ENCODE measurements at places on chromosomes 2 and 18.

DNA sequence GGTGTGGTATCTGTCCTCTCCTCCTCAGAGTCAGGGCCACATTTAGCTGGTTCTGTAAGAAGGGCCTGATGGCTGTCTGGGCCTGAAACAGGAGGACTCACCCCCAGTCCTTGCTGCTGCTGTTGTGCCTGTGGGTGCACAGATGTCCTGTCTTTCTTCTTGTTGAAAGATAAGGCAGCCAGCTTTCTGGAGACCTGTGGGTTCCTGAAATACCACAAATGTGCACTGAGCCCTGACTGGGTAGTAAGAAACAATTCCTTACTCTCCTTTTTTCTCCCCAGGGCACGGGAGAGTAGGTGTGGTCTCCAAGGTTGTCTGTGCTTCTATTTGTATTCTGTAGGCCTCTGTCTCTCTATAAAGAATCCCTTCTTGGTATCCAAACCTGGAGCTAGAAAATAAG, 96.2 kb upstream of the DLX2 start:
- no peak for DNase-seq

DNA sequence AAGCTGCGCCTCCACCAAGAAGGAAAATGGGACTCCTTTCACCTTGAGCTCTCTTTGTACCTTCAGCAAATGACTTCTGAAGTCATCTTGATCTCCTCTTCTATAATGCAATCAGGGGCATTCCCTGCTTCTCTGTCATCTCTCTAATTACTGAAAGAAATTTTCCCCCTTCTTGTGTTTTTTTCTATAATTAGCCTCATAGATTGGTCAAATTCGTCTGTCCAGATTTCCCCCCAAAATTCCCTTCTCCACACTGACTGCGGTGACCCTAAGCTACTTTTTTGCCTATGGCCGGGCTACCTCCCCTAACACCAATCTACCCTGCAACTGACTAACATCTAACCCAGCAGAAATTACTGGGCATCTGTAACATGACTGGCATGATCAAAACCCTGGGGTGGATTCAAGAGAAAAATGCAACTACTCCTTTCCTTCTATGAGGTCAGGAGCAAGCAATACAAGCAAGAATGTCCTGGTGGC, 168.6 kb downstream of the BCL2 start:
- DNase-seq: no peak

DNA sequence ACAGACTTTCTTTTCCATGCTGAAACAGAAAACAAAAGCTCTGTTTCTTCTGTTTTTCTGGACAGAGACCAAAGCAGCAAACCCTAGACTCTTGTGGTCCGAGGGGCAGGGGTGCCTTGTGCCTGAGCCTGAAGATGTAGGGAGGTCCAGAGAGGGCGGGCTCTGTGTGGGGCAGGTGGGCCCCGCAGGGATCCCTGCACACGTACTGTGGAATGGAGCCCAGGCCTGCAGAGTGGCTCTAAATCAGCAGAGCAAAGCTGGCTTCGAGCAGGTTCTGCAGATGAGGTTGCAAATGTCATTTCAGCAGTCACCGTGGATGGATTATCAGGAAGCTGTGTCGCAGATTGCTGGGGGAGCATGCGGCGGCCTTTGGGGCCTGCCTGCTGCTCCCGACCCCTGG, 438.6 kb downstream of the RNF144A start:
- DNase-seq: no peak

DNA sequence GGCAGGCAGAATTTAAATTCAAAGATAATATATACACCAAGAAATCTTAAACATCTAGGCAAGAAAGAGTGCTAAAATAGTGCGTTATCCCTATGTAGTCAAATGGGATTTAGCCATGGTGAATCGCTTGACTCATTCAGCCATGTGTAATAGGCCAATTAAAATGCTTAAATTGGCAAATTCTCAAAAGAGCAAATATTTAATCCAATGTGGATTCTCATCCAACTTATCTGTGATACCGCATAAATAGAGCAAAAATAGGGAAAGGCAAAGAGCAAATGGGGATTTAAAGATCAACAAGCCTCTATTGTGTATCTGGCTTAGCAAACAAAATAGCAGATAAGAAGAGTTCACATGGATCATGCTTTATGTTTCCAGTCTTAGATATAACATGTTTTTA, 123.2 kb upstream of the RPRM start:
- no peak for DNase-seq

DNA sequence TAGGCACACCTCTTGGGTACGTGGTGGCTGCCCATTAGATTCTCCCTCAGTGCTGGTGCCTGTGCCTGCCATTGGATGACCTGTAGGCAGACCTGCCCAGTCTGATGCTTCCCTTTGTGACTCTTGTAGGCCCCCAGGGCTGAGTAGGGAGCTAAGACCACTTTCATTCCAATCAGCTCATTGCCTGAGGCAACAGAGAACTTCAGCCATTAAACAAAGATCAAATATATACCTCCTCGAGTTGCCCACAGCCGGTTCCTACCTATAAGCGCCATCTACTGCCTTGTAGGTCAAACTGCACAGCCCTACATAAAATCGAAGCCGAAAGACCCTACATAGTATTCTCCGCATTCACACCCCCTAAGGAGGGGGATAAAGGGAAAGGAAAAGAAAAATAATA, 184.6 kb downstream of the ETAA1 start:
- no peak for DNase-seq

DNA sequence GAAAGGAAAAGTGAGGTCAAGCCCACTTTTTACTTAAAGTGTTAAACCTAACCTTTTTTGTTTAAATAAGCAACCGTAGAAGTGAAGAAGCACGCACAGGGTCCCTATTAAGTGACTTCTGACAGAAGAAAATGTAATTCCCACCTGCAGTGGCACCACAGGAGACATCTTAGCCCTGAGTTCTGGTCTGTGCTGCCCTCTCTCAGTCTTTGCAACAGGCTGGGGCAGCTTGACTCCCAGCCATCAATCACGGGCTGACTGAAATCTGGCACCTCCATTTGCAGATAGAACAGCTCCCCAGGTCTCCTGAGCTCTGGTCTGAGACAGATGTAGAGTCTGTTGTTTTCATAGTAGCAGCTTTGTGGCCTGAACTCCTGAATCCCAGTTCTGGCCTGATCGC, 170.0 kb downstream of the LTBP1 start:
- no peak for DNase-seq

DNA sequence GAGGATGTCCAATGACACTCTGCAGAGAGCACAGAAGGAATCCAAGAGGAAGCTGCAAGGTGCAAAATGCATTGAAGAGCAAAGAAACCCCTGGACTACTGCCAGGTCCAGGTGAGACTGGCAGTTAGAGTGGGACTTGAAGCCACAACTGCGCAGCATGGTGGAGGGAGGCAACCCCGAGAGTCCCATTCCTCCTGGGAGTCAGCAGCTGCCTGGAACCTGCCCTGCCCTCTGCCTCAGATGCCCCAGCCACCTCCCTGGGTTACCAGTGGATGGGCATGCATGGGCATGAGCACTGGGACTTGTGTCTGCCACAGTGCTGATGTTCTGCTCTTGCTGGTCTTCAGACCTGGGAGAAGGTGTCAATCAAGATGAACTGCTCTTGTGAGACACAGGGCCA, 43.2 kb downstream of the ANKMY1 start:
- DNase-seq: no peak

DNA sequence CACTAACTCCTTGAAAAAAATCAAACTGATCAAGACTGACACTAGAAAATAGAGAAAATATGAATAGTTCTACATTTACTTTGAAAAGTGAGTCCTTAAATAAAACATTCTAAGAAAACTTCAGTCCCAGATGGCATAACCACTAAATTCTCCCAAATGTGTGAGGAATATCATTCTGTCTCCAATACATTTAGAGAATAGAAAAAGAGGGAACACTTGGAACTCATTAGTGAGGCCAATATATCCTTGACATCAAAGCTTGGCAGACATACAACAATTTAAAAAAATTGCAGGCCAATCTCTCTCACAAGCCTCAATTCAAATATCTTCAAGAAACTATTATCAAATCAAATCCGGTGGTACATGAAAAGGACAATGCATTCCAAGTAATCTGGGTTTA, 79.3 kb upstream of the TMEM247 start:
- DNase-seq: no peak

DNA sequence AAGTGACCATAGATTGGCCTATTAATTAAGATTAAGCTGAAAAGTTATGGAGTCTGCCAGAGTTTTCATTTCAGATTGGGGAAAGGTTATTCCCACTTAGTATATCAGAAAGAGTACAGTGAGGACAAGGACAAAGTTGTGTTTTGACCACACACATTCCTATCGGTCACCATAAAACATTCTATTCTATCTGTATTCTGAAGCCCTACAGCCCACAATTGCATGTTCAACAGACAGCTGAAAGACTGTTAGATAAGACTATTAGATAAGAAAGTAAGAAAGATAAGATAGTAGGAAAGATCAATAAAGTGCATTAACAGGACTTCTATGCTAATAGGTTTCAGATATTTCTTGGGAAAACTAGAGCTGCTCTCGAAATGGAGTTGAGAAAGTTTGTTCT, 26.7 kb upstream of the ACYP2 start:
- no peak for DNase-seq

GRCh38 chr2:67289271-67289670, 107.9 kb upstream of the ETAA1 start:
- no peak for DNase-seq

- no peak for DNase-seq
Observed at GRCh38 chr2:234496835-234497593, at the start of gene ARL4C. Gene ARL4C (minus strand): TSS chr2:234497081. CDS start chr2:234496586, 495 bp downstream.

GRCh38 chr2:118529908-118530599, 317.4 kb downstream of the EN1 start:
- DNase-seq: no peak

DNA sequence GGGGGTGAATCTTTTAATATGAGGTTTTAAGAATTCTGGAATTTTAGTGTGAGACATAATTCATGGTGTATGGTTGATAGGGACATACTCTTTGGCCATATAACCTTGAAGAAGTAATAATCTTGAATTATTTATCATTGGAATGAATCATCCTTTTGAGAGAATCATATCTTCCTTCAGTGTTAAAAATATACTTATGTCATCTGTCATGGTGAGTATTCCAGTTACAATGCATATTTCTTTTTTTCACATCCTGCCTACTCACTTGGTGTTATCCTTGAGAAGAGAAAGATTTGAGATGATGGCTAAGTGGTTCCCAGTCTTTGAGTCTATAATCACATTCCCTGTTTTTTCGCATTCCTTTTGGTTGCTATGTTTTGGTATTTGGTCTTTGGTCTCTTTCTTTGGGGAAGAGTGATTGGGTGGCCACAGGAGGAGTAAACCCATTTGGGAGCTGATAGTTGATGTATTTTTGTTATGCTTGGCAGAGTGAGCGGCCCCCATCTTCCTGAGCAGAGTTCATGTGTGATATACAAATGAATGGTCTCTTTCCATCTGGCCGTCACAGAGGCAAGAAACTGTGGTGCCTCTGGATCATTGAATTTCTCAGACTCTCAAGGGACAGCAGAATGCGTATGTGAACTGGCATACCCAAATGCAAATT, 21.6 kb downstream of the ASAP2 start:
- DNase-seq: no peak

- DNase-seq: no peak
Observed at GRCh38 chr2:239153806-239154591, 246.8 kb downstream of the HDAC4 start.

DNA sequence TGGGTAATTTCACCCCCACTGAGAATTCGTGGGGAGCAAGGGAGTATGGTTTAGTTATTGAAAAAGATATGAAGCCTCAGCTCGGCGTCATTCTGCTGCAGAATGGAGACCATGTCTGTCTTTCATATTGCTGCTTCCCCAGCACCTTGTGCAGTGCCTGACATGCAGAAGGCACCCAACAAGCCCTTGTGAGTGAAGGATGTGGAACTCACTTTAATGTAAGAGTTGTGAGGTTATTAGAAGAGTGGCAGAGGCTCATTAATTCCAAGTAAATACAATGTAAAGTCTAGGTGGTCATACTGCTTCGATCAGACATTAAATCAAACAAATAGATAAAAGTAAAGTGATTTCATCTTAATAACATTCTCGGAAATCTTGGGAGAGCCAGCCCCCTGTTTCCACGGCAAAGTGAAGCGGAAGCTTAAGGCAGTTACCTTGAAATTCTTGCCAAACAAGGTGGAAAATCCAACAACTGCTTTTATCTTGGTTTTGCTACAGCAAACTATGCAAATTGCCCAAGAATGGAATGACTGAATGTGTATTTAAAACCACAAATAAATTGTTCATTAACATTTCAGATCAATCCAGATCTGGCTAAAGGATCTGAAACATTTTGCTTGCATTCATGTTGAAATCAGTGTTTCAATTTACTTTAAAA, 9.6 kb downstream of the CFAP221 start:
- DNase-seq: no peak

DNA sequence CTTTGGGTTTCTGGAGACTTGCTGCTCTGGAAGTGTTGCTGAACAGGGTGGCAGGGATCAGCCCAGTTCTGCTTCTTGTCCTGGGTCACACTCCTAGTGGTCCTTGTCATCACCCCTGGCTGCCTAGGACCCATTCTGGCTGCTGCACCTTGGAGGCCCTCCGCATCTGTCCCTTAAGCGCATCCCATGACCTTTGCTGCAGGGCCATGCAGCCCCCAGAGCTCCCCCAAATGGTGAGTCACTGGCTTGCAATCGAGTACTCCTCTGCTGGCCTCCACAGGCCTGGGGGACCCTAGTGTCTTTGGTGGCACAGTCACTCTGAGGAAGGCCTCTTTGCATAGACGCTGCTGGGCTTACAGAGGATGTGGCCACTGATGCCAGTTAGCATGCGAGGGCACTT, 188.5 kb downstream of the ASB1 start:
- no peak for DNase-seq

DNA sequence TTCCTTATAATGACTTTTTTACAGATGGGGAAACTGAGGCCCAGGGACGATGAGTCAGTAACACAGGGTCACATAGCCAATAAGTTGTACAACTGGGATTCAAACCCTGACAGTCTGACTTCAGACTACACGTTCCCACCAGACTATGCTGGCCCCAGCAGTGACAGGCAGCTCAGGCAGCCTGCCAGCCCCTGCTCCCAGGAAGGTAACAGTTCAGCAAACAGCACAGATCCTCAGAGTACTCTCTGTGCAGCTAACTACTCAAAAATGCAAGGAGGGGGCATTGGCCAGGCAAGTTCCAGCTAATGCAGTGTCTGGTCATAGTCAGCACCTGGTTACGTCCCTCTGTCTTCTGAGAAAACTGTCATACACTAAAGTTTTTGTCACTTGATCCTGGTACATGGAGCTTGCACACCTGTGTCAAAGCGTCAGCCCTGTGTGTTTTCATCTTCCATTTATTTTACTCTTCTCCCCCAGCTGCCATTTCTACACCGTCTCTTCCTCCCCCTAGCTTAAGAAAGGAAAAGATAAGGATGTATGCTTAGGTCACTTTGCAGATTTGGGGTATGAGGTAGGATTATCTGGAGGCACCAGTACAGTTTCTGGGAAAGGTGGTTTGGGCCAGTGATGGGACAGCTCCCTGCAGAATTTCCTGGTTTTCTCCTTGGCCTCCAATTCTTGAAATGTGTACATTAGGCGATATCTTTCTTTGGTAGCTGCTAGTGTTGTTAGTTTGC, 4.5 kb downstream of the SMARCAL1 start:
- no peak for DNase-seq

- DNase-seq: no peak
Observed at GRCh38 chr2:238595750-238596570, 169.2 kb downstream of the ASB1 start.
